ENCODE measurements at places on chromosomes 6 and 20.

- no peak for DNase-seq
Observed at GRCh38 chr20:35630636-35631035, 15.0 kb downstream of the SPAG4 start.

- DNase-seq, result no peak
Observed at GRCh38 chr6:139820210-139820609, 445.8 kb upstream of the CITED2 start.

GRCh38 chr20:4604580-4604979 lies 117.1 kb upstream of the PRND start:
- DNase-seq, result no peak

DNA sequence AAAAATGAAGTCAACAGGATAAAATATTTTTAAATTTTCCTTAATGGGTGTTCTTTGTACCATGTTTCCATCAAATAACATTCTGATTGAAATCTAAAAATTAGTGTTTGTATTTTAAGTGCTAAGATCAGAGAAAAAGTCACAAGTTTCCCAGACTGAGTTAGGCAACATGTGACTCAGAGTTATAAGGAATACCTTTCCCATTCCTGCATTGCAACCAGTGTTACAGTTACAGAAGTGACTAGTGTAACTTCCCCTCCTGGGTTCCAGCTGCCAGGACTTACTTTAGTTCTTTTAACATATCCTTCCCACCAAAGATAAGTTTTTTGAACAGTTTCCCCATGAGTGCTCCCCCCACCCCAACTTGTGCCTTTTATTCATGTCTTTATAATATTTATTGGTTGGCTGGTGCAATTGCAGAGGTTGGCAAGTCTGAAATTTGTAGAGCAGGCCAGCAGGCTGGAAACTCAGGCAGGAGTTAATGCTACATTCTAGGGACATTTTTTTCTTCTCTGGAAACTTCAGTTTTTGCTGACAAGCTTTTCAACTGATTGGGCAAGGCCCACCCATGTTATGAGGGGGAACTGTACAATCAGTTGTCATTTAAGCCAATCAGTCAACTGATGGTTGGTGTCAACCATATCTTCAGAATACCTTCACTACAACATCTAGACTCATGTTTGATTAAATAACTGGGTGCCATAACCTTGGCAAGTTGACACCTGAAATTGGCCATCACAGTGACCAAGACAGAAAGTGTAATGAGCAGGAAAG lies 22.9 kb upstream of the ESR1 start:
- no peak for DNase-seq

DNA sequence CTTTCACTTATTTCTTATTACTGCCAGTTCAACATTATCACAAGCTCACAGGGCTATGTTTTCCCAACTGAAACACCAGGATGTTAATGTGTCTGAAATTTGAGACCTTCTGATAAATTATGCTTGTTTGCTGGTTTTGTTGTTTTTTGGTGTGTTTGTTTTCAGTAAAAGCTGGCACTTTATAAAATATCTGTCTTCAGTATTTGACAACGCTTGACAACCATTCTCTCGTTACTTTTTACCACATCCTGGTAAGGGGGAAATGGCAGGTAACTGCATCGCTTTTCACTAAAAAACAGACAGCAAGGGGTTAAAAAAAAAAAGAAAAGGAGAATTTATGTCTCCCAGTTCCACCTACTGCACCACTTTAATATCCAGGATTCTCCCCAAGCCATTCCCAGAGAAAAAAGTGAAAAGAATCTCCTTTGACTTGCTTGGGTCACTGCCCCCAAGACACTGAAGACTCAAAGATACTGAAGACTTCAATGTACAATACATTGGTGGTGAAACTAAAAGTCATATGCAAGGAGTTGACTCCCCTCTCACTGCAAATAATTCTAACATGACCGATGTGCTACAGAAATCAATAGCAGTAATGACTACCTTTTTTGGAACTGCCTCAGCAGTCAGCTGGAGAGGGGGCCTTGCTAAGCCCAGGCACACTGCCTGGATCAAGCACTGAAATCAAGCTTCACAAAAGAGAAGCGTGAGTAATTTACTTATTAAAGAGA lies 88.9 kb downstream of the HIVEP2 start:
- no peak for DNase-seq

GRCh38 chr6:77462359-77463307 lies 658 bp downstream of the HTR1B start:
- DNase-seq, result no peak

DNA sequence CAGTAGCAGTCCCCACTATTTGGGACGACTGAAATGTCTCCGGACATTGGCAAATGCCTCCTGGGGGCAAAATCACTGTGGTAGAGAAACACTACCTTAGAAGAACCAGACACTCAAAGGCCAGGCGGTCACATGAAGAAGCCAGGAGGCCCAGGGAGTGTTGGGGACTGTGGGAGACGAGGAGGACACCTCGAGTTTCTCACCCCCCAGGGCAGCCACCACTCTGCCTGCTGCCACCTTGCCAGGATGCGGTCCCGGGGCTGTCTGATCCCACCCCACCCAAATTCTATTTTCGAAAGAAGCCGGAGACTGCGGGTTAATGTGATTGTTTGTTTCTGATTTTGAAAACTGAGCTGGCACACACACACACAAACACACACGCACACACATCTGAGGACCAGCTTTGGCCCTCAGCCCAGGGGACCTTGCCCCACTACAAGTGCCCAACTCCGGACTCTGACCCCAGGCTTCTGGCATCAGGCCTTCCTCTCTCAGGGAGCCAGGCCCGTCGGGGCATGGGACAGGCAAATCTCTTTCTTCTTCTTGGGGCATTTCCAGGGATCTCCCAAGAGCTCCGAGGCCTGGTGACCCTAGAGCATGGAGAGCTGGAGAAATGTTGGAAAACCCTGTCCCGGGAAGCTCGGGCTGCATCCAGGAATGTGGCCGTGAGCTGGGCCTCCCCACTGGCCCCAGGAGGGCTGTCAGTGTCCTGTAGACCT lies 187.5 kb upstream of the PMEPA1 start:
- DNase-seq, result no peak

DNA sequence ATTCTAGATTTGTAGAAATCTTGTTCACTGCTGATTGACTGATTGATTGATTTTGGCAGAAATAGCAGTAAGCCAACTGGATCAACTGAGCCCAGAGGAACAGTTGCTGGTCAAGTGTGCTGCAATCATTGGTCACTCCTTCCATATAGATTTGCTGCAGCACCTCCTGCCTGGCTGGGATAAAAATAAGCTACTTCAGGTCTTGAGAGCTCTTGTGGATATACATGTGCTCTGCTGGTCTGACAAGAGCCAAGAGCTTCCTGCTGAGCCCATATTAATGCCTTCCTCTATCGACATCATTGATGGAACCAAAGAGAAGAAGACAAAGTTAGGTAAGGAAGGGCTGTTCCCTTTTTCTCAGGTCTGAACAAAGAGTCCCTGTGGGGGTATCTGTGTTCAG lies 31.2 kb downstream of the TREML1 start:
- no peak for DNase-seq
